PC-3 (cell line): ENCODE measurements at places on chromosomes 7 and 10.

DNA sequence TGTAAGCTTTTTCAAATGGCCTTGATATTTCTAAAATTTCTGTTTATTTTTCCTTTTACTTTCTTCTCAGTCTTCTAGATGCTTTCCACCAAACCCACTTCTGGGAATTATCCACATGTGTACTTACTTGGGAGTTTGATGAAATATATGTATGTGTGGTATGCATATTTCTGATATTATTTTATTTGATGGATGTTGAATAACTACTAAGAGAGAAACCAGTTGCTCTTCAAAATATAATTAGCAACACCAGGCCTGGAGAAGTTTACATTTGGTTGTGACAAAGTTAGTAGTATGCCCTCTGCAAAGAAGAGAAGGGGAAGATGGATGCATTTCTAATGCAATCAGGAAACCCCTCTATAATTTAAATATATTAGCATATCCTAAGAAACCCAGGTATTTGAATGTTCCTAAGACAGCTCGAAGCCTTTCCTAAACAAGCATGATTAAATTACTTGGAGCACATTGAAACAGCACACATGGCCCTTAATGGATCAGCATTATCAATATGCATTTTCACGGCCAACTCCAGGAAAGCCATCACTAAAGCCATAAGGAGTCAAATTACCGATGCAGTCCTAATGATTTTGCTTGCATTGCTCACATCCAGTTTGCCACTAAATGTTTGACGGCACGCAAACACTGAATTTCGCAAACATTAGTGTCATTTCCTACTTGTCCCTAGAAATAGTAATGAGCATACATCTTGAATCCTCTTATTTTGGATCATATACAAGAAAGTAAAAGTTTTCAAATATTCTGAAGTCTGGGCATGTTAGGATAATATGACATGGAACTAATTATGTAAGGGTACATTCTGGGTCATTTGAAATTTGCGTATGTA, 393.8 kb downstream of the EXOC4 start:
- DNase-seq: no peak

GRCh38 chr10:117884093-117884492, 162.6 kb downstream of the RAB11FIP2 start:
- DNase-seq: no peak

DNA sequence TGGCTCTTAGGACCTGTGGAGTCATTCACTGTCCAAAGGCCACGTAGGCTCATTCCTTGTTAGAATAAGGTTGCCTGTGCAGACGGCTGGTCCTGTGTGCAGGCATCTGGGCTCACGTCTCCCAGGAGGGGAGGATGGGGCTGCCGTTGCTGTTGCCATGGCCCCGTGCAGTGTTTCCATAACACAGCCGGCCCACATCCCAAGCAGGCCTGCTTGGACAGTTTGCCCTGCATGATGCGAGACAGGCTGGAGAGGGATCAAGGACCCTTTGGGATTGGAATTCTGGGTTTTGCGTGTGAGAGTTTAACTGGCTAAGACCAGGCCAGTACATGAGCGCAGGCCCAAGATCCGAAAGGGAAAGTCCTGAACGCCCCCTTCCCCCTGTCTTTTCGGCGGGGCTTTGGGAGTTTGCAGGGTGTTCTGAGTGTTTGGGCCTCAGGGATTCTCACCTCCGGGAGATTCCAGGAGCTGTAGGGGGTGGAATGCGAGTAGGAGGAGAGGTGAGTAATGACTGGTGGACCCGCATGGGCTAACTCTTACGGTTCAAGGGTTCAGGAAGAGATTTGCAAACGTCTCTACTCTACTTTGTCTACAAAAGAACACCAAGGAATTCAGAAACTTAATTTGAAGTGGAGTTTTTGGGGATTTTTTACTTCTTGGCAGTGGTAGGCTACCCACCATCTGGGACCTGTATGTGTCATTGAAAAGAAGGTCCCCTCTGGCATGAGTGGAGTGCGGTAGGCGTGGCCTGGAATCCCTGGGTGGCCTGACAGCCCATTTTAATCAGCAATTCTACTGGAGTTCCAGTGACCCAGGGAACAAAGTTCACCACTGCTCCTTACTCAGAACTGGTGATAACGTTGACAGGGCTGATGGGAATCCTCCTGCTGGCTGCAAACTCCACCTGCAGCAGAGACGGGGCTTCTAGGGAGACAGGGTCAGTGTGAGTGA, 125.4 kb downstream of the ITIH5 start:
- DNase-seq: no peak

- DNase-seq: peak; percentile 57
Measured at GRCh38 chr10:43265799-43266721, 805 bp downstream of the RASGEF1A start.

DNA sequence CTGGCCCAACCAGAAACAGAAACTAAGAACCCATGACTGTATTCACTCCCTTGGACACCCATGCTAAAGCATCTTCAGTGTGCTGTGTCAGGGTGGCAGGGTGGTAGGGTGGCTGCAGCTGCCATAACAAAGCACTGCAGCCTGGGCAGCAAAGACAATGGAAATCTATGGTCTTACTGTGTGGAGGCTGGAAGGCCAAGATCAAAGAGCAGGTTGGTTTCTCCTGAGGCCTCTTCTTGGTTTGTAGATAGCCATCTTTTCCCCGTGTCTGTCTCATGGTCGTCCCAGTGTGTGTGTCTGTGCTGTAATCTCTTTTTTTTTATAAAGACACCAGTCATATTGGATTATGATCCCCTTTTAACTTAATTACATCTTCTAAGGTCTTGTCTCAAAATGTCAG, 15.2 kb upstream of the ZNF25 start:
- DNase-seq: no peak

GRCh38 chr10:48703531-48704122, 19.0 kb downstream of the WDFY4 start:
- DNase-seq: no peak

GRCh38 chr7:68613897-68614296, 984.4 kb upstream of the AUTS2 start:
- DNase-seq: no peak

DNA sequence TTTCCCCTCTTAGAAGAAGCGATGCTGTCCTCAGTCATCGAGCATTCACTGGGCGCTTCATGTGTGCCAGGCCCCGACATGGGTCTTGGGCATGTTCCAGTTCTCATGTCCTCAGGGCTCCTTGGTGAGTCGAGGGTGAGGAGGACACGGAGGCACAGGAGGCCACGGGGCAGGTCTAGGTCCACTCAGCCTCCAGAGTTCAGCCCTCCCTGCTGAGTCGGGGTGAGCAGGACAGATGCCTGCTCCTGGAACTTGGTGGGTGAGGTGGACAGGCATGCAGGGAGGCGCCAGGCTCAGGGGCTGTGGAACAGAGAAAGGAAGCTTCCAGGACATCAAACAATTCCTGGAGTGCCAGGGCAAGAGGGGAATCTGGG, 87.4 kb downstream of the BMS1 start:
- DNase-seq: no peak

DNA sequence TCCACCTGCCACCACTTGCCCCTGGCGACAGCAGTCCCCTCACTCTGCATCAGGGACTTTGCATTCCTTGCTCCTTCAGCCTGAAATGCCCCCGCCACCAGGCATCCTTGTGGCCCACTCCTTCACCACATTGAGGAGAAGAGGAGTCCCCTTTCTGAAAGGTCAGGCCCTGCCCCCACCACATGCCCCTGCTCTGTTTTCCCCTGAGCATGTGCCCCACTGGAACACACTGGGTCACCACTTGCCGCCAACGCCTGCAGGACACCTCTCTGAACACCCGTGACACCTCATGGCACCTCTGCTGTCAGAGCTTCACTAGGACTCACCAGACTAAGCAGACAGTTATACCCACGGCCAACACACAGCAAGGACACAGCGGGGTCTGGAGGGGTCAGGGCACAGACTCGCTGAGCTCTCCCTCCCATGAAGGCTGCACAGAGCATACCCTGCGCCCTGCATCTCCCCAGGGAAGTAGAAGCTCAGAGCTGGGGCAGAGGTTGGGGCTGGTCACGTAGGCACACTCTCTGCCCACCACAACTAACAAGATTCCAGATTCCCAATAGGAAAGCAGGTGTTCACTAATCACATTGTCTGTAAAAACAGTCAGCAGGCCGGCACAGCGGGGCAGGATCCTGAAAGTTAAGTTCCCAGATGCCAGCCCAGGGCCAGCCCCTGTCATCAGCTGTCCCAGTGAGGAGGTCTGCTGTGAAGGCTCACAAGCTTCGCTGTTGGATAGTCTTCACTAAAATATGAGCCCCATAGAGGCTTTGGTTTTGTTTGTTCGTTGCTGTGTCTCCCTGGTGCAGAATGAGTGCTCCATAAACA, 5.8 kb upstream of the AOC1 start:
- DNase-seq: no peak

- no peak for DNase-seq
Measured at GRCh38 chr10:43071865-43072650, 4.8 kb upstream of the RET start.

DNA sequence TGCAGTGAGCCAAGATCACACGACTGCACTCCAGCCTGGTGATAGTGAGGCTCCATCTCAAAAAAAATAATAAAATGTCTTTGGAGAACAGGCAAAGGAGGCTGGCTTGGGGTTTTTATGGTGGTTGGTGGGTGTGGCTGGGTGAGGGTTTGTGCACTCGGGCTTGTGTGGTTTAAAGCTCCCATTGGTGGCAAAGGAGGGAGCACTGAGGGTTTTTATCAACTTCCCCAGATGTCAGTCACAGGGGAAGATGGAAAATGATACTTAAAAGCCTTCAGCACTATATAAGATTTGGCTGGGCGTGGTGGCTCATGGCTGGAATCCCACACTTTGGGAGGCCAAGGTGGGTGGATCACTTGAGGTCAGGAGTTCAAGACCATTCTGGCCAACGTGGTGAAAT, 16.3 kb upstream of the RNF216 start:
- DNase-seq: no peak

GRCh38 chr10:29546773-29547313, 87.9 kb downstream of the SVIL start:
- DNase-seq: peak; percentile 27

GRCh38 chr7:24767878-24768569, 10.8 kb upstream of the GSDME start:
- no peak for DNase-seq

DNA sequence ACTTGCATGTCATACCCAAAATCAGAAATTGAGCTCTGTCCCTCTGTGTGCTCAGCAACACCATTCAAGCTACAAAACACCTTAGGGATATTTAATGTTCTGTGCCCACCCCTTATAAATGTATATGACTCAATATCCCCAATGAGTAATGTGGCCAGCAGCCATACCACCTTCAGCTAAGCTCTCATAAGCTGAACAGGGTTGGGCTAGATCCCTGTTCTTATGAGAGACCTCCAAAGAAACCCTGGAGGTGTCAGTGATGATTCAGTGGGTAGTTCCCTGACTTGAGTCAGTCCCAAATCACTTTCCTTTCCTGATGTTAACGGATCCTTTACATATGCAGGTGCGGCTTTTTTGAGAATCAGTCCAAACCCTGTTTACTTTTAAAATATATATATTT, 253.8 kb downstream of the CREB5 start:
- DNase-seq: peak; percentile 95

- DNase-seq: no peak
Measured at GRCh38 chr7:47505312-47506007, 76.5 kb downstream of the TNS3 start.

DNA sequence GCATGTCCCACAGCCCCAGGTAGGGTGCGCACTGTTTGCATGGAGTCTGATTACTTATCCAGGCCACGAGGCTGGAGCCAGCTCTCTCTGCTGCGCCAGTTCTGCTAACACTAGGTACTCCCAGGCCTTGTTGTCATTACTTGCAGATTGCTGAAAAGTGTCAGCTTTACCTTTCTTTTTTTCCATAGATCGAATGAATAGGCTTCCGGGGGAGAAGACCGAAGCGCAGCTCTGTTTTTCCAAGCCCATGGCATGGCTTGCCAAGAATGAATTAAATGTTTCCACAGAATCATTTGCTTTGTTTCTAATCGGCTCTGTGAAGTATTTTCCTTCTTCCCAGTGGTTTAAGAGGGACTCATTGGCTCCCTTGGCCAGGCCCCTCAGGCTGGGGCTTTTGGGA, 285.8 kb downstream of the BMPER start:
- no peak for DNase-seq

- DNase-seq: no peak
Measured at GRCh38 chr7:37333075-37333474, 115.6 kb downstream of the ELMO1 start.

GRCh38 chr10:111384556-111384955, 307.7 kb downstream of the ADRA2A start:
- no peak for DNase-seq

DNA sequence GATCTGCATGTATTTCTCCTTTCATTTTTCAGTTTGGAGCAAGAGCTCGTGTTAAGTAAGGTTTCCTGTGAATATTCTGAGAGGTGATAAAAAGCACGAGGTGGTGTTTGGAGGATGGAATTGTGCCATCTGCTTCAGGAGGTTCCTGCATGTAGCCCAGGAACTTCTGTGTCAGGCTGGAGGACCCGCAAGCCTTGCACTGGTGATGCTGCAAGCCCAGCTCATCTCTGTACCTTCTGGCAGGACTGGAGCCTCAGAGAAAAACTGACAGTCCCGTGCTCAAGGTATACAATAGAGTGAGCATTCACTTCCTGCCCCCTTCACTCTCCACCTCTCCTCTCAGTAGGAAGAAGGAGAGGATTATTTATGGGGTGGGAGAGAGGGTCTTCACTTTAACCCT, 240.7 kb upstream of the CCDC6 start:
- no peak for DNase-seq

DNA sequence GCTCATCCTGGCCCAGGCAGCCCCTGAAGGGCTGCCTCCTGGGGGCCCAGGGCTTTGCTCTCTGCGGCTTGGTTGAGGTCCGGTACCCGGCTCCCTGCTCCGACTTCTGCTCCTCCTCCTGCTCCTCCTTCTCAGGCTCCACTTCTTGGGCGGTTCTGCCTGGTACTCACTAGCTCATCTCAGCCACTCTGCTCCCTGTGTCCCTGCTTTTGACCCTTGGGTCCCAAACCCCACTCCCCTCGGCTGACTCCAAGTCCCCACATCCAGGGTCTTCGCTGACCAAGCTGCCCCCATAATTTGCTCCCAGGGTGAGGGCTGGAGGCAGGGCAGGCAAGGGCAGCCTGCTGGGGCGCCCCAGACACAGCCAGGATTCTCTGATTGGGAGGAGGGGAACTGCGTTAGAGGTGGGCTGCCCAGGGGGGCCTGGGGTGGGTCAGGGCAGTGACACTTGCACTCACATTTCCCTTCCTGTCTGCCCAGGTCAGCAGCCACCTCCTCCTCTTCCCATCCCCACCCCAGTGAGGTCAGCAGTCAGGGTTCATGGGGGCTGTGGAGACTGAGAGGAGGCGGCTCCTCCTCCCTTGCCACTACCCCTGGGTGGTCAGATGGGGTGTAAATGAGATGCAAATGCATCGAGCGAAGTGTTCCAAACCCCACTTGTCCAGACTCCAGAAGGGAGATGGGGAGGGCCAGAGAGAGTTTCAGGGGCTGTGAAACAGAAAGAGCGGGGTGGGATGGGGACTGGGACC, 2.2 kb downstream of the SMARCD3 start:
- no peak for DNase-seq

- no peak for DNase-seq
Measured at GRCh38 chr7:26189697-26190096, 10.8 kb downstream of the HNRNPA2B1 start.
